ENCODE measurements at places on chromosomes 12 and 14. TPM values are rescaled to one million over a fixed set of nuclear protein-coding genes. Genes with fewer than 3 reads are reported as not detected.

Gene LRRC43
- total RNA-seq = 1.4 TPM

Gene DENND5B
- 10.7 TPM for total RNA-seq

Gene TRIM9
- total RNA-seq = 0.19 TPM

Gene COL2A1
- not detected for total RNA-seq

Gene IFI27
- total RNA-seq = 142 TPM

GRCh38 chr12:30142301-30142700 is 358.6 kb upstream of the TMTC1 start:
- no peak for DNase-seq

DNA sequence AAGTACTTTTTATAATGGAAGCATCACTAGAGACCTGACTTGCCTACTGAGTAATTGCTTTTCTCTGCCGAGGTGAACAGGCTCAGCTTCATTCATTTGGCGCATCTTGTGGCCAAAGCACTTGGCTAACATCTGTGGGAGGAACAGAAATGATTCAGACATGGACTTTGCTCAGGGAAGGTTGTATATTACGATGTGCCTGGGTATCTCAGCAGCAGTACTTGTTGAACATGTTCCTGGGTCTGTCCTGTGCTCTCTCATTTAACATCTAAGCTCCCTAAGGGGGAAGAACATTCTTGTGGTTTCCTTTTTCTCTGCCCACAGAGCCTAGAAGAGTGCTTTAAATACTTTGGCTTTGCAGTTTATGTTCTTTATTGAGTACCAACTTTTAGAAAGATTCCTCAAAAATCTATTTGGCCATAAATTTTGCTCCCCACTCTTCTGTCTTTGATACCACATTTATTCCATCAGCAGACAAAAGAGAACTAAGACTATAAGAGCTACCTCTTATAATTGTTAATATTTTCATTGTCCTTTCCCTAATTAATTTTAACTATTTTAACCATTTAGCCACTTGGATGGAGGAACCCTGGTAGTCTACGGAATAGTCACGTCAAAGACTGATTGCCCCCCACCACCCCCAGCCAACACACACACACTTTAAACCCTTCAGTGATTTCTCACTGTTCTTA is 101.2 kb upstream of the EGLN3 start:
- no peak for DNase-seq

DNA sequence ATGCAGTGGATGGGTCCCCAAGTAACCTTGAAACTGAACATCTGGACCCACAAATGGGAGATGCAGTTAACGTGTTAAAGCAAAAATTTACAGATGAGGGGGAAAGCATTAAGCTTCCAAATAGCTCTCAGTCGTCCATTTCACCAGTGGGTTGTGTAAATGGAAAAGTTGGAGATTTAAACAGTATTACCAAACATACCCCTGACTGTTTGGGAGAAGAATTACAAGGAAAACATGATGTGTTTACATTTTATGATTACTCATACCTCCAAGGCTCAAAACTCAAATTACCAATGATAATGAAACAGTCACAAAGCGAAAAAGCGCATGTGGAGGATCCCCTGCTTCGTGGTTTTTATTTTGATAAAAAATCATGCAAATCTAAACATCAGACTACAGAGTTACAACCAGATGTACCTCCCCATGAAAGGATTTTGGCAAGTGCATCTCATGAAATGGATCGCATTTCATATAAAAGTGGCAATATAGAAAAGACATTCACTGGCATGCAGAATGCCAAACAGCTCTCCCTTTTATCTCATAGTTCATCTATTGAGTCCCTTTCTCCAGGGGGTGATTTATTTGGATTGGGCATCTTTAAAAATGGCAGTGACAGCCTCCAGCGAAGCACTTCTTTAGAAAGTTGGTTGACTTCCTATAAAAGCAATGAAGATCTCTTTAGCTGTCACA is 116.6 kb upstream of the NPAS3 start:
- no peak for DNase-seq

DNA sequence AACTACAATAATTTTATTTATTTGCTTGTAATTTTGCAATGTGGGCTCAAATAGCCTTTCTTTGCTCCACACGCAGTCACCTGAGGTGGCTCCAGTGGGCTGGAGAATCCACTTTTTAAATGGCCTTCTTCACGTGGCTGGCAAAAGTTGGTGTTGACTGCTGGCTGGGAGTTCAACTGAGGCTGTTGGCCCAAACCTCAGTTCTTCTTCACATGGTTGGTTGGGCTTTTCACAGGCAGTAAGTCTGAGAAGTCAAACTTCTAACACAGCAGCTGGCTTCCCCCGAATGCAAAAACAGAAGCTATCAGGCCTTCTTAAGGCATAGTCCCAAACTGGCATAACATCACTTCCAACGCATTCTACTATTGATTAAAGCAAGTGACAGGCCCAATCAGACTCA is 2.1 kb upstream of the OXA1L start:
- no peak for DNase-seq

GRCh38 chr12:114789821-114790220 is 105.8 kb upstream of the TBX3 start:
- no peak for DNase-seq

DNA sequence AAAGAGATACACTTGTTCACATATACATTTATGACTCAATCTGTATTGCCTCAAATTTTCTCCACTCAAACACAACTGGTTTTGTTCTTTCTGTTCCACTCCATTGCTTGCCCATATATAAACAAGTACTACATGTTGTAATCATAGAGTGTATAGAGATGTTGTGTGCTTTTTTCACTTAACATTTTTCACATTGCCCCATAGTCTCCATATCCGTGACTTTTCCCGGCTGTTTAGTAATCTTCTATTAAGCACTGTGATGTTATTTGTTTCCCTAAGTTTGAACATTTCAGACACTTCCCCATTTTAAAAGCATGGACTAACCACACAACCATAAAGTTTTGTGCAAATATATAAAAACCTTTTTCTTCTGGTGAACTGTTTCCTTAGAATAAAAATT is 45.5 kb upstream of the PTPRR start:
- no peak for DNase-seq

- DNase-seq = no peak
Observed at GRCh38 chr12:5694759-5695409, 250.2 kb downstream of the ANO2 start.

DNA sequence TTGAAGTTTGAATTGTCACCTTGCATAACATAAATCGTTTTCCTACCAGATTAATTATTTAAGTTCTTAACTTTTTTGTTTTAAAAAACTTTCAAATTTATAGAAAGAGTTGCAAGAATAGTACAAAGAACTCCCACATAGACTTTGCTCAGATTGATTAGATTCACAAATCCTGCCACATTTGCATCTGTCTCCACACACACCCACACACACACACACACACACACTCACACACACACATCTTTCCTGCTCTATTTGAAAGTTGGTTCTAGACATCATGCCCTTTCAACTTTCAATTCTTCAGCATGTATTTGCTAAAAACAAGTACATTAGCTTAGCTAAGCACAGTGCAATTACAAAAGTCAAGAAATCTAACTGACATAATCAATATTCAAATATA is 184.0 kb downstream of the ITPR2 start:
- no peak for DNase-seq

Data from glomerular endothelial cell (primary cell).